Fibroblast of skin of back (primary cell): ENCODE measurements at places on chromosomes 13 and 19.

DNA sequence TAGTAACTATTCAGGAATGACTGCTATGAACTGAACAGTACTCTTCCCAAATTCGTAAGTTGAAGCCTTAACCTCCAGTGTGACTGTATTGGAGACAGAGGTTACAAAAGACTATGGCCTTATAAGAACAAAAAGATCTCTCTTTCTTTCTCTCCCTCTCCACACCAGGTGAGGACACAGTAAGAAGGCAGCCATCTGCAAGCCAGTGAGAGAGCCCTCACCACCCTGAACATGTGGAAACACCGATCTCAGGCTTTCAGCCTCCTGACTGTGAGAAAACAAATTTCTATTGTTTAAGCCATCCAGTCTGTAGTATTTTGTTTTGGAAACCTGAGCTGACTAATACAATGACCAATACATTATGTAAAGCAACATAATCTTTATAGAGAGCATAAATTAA lies 888.9 kb downstream of the SLITRK1 start:
- no peak for DNase-seq

GRCh38 chr13:33340631-33341030 lies 55.1 kb upstream of the STARD13 start:
- no peak for DNase-seq

GRCh38 chr13:46278474-46278873 lies 66.7 kb downstream of the LRRC63 start:
- DNase-seq, result no peak

GRCh38 chr19:7916103-7916954 lies 1.7 kb downstream of the TGFBR3L start:
- no peak for DNase-seq

DNA sequence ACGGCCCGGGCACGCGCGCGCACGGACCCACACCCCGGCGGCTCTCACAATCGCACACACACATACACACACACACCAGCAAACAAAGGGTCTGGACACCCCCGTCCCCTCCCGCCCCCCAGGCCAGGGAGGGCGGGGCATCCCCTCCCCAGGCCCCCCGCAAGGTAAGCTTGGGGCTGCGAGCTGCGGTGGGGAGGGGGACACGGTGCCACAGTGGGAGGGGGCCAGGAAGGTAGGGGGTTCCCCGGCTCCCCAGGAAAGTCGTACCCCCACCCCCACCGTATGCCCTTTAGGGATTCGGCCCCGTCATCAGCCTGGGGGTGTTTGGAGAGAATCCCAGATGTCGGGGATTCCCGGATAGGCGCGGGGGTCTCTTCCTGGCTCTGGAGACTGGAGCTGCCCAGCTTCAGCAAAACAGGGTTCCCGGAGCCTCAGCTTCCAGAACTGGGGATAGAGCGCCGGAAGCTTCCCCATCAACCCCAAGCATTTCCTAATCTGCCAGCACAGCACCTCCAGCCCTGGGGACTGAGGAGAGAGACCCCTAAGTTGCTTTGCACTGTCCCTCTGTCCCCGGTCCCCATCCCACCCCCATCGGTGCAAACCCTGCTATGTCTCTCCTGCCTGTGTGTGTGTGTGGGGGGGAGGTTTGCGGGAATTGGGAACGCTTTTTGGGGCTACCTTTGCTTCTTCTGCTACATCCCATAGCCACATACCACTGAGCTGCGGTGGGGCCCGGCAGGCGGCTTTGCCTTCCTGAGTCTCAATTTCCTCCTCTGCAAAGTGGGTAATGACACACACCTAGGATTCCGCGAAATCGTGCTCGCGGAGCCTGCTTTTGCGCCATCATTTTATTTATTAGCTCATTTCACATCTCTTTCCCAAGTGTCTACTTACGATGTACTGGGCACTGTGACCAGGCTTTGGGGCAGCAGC lies 1.8 kb upstream of the CDC37 start:
- no peak for DNase-seq

DNA sequence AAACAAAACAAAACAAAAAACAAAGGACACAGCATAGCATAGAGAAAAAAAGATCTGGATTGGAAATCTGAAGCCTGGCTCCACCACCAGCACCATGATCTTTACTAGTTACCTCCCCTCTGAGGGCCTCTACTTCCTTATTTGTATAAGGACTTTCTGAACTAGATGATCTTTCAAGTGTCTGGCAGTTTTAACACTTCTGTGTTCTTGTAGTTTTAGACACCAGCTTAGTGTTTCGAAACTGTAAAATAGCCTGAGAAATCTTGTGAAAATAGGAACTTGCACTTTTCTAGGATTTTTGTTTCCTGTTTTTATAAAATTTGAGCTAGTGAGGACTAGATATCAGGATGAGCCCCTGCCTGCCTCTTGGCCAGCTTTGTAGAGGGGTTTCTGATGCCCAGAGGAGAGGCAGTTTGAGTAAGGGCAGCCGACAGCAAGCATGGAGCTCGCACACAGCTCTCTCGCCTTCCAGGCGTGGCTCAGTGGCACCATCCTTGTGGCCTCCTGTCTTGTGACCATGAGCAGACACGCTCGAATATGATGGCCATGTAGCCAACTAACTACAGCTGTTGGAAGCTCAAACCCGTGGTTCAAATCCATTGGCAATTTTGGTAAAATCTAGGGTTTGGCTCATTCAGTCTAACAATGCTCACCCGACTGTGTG lies 319.0 kb downstream of the KCNRG start:
- DNase-seq, result no peak

DNA sequence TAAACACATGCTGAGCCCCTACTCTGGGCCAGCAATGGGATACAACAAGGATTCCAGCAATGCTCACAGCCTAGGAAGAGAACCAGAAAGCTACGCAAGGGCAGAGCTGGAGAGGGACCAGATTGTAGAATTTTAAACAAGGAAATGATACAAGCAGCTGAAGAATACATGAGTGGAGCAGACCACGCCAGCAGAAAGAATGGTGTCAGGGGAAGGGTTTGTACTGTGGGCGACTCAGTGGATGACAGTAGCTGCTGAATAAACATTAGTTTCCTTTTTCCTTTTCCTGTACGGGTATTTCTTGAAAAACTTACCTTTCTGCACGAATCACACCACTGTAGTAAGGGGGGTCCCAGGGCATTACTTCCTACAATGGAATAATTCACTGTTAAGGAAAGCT lies 30.7 kb downstream of the MIPEP start:
- no peak for DNase-seq

- no peak for DNase-seq
These were observed 326.2 kb upstream of the GPC6 start for GRCh38 chr13:92900446-92900845.

GRCh38 chr19:15488489-15489226 lies 9.4 kb upstream of the PGLYRP2 start:
- no peak for DNase-seq

GRCh38 chr19:31539386-31539785 lies 190.2 kb upstream of the TSHZ3 start:
- DNase-seq, result no peak

- DNase-seq, result no peak
These were observed 320.3 kb downstream of the ATP8A2 start for GRCh38 chr13:25692099-25692498.

- DNase-seq, result no peak
These were observed 16.0 kb downstream of the FXYD5 start for GRCh38 chr19:35170359-35171061.

DNA sequence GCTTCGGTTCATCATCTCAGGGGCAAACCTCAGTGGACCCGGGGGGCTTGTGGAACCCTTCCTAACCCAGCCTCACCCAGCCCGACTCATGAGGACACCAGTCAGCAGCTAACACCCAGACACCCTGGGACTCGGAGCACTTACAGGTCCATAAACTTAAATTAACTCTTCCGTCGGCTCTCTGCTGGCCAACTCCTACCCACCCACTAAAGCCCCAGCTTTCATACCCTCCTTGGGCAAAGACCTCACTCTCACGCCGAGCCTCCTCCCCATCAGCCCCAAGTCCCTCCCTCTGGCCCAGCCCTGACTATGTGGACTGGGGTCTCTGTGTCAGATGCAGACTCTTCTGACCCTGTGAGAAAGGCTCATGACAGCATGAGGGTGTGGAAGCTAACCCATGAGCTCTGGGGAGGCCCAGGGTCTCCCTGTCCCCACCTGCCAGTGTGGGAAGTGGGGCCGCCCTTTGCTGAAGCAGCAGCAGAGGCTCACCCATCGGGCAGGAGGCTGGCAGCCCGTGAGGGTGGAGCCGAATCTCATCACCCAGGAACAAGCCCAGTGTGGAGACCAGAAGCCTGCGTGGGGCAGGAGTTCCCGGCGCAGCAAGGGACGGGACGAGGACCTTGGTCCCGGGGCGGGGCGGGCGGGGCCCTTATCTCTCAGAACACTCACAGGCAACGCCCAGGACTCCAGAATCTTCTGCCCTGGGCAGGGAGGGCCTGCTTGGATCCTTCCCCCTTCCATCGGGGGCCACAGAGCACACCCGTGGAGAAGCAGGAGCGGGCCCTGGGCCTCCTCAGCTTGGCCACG lies 19.8 kb downstream of the TCF3 start:
- no peak for DNase-seq

DNA sequence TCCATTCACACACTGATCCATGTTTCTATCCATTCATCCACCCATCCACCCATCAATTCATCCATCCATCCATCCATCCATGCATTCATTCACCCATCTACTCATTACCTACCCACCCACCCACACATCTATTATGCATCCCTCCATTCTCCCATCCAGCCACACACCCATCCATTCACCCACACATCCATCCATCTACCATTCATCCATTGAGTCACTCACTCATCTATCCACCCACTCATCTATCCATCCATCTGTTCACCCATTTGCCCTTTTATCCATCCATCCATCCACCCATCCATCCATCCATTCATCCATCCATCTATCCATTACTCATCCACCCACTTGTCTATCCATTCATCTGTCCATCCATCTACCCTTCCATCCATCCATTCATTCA lies 30.1 kb downstream of the CELF5 start:
- DNase-seq, result no peak

GRCh38 chr19:51687791-51688670 lies 5.1 kb upstream of the SPACA6 start:
- peak; percentile 67 for DNase-seq

DNA sequence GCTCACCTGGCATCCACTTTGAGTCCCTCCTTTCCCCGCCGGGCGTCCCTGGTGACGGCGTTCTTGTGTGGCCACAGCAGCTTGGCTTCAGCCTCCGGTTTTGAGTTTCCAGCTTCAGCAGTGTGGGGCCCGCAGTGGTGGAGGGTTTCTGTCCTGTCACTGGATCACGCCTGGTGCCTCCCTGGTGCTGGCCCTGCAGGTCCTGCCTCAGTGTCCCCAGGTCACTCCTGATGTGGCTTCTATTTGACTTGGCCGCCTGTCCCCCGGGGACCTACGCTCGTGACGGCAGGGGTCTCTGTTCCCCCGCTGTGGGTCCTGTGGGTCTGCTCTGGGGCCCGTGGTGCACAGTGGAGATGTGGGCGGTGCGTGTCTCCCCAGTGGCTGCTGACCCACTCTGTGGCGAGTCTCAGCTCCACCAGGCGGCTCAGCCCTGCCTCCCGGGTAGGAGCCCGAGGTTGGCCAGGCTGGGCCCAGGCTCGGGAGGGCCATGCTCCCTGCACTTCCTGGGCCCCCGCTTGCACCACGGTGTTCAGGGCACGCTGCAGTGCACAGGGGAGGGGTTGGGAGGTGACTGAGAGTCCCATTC lies 1.9 kb downstream of the ATP4B start:
- DNase-seq, result no peak

DNA sequence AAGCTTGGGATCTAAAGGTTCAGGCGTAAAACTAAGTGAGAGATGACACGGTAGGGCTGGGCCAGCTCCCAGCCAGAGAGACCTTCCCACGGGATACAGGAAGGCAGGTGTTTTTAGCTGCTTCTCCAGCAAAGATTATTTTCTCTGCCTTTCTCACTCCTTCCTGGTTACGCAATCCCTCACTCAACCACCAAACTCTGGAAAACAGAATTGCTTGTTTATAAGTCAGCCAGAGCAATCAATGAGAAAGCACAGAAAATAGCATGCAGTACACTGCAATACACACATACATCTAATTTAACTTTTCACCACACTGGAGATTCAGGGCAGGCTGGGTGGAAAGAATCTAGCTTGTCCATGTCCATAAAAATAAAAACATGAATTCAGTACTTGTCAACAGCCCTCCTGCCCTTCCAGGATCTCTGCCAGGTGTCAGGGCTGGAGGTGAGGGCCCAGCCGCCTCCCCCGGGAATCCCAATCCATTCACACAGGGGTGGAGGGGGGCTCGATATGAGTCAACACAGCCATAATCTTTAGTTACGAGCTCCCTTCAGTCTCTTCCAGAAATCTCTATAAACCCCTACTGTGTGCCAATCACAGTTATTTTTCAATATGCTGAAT lies 12.2 kb downstream of the RHPN2 start:
- DNase-seq, result no peak

- DNase-seq, result no peak
These were observed 2770.4 kb upstream of the PCDH20 start for GRCh38 chr13:64186071-64186470.

DNA sequence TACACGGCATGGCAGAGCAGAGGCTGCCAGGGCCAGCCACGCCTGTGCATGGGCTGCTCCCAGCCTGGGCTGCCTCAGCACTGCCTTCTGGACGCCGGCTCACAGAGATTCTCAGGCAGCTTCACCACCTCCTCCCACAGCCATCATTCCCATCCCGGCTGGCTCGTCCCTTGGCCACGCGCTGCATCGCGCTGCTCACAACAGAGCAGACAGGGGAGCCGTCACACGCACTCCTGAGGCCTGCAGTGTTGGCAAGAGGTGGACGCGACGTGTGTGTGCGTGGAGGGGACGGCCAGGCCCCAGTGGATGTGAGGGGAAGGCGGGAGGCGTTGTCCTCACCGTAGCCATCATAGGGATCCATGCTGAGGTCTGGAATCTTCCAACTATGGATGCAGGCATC lies 7.6 kb upstream of the PRKD2 start:
- no peak for DNase-seq

GRCh38 chr19:51368366-51369282 lies at the start of gene CLDND2:
Gene CLDND2, minus strand, starts transcription at chr19:51369003. Its CDS starts 426 bp downstream, at chr19:51368577.
- DNase-seq, result no peak

- no peak for DNase-seq
These were observed 5.7 kb upstream of the ZNF461 start for GRCh38 chr19:36672368-36672767.

DNA sequence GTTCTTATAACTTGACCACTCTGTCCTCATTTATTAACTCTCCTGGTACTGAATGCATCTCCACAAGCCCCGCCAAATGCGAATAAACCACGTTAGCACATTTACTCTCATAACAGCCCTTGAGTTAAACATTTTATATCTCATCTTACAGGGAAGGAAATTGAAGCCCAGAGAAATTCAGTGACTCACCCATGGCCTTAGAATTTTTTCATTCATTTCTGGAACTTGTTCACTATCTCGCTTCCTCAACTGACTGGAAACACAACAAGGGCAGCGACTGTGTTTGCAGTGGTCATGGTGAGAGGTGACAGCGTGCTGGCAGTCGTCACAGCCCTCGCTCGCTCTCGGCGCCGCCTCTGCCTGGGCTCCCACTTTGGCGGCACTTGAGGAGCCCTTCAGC lies 39.5 kb downstream of the SERP2 start:
- no peak for DNase-seq

- peak; percentile 59 for DNase-seq
These were observed 5.3 kb downstream of the MISP start for GRCh38 chr19:756236-756635.

- DNase-seq, result no peak
These were observed 839 bp downstream of the COG6 start for GRCh38 chr13:39656325-39656677.
